ENCODE measurements at places on chromosomes 11 and 22. TPM values are rescaled to one million over a fixed set of nuclear protein-coding genes. Genes with fewer than 3 reads are reported as not detected.

The POU2F3 gene
- 0.26 TPM for total RNA-seq

The YPEL4 gene
- total RNA-seq: 0.26 TPM

The SMIM35 gene
- not detected for total RNA-seq

The GSTT2B gene
- total RNA-seq: 8.3 TPM

- H3K27ac ChIP-seq: no peak overlapping the region
- H3K4me3 ChIP-seq: no peak overlapping the region
- no peaks in the 10 kb centered on the region for H3K36me3 ChIP-seq
- no peak for DNase-seq
- H3K4me1 ChIP-seq: no peaks in the 10 kb centered on the region
- H3K27me3 ChIP-seq: no peaks in the 10 kb centered on the region
Observed at GRCh38 chr11:86418917-86419316, 44.2 kb downstream of the CCDC81 start.

- H3K27me3 ChIP-seq: no peaks in the 10 kb centered on the region
- H3K4me1 ChIP-seq: no peaks in the 10 kb centered on the region
- H3K27ac ChIP-seq: no peak overlapping the region
- H3K36me3 ChIP-seq: no peaks in the 10 kb centered on the region
Observed at GRCh38 chr11:134652586-134653255, 240.7 kb upstream of the B3GAT1 start.

DNA sequence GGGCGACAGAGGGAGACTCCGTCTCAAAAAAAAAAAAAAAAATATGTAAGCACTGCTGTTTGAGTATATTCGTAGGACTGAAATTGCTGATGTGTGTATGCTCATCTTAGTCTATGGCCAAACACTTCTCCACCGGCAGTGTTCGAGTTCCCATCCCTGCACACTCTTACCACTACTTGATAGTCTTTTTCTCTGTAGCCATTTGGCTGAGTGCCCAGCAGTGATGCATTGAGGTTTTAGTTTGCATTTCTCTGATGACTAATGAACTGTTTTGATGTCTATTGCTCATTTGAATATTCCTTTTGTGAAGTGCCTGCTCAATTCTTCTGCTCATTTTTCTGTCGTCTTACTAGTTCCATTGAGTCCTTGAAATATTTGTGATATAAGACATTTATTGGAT, 1.9 kb downstream of the TIRAP start:
- H3K27me3 ChIP-seq: no peaks in the 10 kb centered on the region
- H3K27ac ChIP-seq: no peak overlapping the region
- H3K36me3 ChIP-seq: no peaks in the 10 kb centered on the region
- H3K4me3 ChIP-seq: no peak overlapping the region
- peaks cover 26% of the 10 kb centered on the region for H3K4me1 ChIP-seq

DNA sequence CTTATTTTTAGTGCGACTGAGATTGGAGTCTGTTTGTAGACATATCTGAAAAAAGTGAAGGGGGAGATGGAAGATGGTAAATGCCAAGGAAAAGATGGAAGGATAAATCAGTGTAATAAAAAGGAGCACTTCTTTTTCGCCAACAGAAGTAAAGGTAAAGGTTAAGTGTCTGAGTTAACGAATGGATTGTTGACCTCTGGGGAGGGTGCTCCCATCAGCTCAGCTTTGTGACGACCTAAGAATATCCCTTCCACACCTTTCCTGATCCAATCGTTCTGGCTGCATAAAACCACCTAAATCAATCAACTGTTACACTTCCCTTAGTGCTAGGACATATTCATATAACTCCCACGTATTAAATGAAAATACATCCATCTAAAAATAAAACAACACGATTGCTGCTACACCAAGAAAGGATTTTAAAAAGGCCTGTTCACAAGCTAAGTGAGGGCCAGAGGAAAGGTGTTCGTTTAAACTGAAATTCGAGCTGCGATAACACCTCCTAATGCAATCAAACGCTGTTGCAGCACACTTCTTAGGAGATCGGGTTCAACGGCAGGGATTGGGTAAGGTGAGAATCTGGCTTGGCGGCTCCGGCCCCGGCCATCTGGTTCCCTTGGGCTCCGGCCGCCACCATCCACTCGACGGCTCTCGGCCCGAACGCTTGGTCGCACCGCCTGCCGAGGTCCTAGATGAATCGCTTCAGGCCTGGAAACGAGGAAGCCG, 658 bp downstream of the C11orf71 start:
- H3K4me1 ChIP-seq: peaks cover 31% of the 10 kb centered on the region
- peak overlapping the region; percentile 18 for H3K4me3 ChIP-seq
- peak overlapping the region; percentile 98 for H3K27ac ChIP-seq
- peak; percentile 81 for DNase-seq
- H3K36me3 ChIP-seq: no peaks in the 10 kb centered on the region

GRCh38 chr11:109383306-109383705, 38.7 kb upstream of the C11orf87 start:
- H3K27ac ChIP-seq: no peak overlapping the region
- H3K27me3 ChIP-seq: no peaks in the 10 kb centered on the region
- no peak for DNase-seq
- H3K4me3 ChIP-seq: no peak overlapping the region

DNA sequence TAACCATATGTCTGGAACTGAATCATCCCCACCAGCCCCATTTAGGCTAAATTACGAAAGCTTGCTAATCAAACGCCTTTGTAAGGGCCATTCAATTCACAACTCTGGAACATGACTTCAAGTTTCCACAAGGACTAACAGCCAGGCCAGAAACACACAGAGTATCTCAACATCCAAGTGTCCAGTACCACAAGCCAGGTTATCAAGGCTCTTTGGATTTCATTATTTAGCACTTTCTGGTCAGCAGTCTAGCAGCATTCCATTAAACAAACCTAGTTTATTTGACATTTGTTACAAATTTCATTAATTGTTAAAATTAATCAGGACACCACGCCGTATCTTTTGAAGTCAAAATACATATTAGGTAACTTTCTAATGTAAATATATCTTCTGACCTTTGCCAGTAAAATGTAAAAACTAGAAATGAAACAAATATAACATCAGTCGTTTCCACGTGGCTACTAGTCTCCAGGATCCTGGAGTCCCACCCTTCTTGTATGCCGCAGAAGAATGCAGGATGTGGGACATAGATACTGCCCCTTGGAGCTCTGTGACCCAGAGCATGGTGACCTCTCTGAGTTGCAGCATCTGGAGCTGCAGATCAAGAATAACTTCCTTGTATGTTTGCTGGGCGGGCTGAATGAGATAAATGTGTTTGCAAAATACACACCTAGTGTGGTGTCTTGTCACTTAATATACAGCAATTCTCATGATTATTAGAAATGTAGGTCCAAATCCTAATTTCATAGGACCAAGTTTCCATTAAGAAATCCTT, 64.7 kb downstream of the MPPED2 start:
- peaks cover 8% of the 10 kb centered on the region for H3K4me1 ChIP-seq
- H3K4me3 ChIP-seq: no peak overlapping the region
- H3K36me3 ChIP-seq: no peaks in the 10 kb centered on the region
- no peak for DNase-seq
- no peak overlapping the region for H3K27ac ChIP-seq
- H3K27me3 ChIP-seq: no peaks in the 10 kb centered on the region

GRCh38 chr11:27370374-27370773, 7.4 kb upstream of the CCDC34 start:
- DNase-seq: no peak
- H3K36me3 ChIP-seq: no peaks in the 10 kb centered on the region
- H3K27me3 ChIP-seq: no peaks in the 10 kb centered on the region
- peaks cover 71% of the 10 kb centered on the region for H3K4me1 ChIP-seq
- no peak overlapping the region for H3K4me3 ChIP-seq
- no peak overlapping the region for H3K27ac ChIP-seq

DNA sequence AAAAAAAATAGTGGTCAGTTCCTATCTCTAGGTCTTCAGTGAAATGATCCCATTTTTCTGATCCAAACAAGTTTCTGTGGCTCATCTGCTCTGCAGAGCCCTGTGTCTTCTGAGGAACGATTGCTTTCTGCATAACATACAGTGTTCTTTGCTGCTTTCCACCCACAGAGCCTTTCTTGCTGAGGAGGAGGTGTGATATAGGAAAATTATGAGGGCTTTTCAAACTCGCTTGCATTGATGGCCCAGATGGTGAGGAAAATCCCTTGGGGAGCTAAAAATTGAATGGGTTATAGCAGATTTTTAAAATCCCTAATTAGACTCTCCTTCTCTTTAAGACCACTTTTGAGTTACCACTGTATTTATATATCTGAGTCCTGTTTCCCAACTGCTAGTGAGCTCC, 31.3 kb downstream of the JAM3 start:
- DNase-seq: no peak
- H3K27me3 ChIP-seq: no peaks in the 10 kb centered on the region
- no peaks in the 10 kb centered on the region for H3K36me3 ChIP-seq
- H3K4me1 ChIP-seq: no peaks in the 10 kb centered on the region

GRCh38 chr11:33689085-33689484, 11.5 kb downstream of the C11orf91 start:
- peak overlapping the region; percentile 88 for H3K27ac ChIP-seq
- no peak overlapping the region for H3K4me3 ChIP-seq
- peaks cover 47% of the 10 kb centered on the region for H3K4me1 ChIP-seq
- no peaks in the 10 kb centered on the region for H3K27me3 ChIP-seq
- H3K36me3 ChIP-seq: no peaks in the 10 kb centered on the region

DNA sequence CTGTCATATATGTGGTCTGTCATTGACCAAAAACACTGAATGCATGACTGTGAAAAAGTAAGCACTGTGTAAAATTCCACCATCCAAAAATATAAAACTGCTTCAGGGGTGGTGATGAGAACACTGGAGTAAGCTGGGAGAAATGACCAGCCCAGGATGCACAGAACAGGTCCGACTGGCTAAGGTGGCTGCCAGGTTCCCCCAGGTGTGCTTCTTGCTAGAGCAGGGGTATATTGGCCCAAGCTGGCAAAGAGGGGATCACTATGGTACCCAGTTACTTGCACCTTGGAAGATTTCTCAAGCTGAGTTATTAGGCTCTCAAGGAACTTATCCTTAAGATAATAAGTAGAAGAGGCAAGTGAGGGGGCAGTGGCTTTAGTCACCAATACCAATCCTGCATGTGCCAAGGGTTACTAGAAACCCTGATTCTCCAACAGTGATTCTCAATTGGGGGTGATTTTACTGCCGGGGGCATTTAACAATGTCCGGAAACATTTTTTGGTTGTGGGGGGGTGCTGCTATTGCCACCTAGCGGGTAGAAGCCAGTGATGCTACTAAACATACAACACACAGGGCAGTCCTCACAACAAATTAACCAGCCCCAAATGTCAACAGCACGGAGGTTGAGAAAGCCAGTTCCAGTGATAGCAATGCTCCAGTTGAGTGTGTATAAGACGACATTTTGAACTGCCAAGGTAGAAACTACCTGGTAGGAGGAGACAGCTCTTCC, 15.7 kb downstream of the SNU13 start:
- no peak for DNase-seq
- no peak overlapping the region for H3K4me3 ChIP-seq
- H3K27me3 ChIP-seq: no peaks in the 10 kb centered on the region

DNA sequence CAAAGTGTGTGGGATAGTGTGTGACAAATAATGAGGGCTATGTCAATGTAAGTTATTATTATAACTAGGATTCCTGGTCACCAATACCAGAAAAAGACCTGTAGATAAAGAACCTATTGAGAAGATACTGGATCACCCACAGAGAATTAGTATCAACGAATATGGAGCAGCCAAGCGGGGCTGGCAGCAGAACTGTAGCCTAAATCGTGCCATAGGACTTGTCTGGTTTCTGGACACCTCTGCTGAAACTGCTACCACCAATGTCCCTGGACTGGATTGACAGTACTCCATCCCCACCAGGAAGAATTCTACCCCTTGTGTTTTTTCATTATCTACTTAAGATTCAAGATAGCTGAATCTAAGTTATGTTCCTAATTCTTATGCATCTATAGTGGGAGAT, 30.3 kb upstream of the PAX6 start:
- H3K4me3 ChIP-seq: no peak overlapping the region
- no peak overlapping the region for H3K27ac ChIP-seq
- no peaks in the 10 kb centered on the region for H3K4me1 ChIP-seq

DNA sequence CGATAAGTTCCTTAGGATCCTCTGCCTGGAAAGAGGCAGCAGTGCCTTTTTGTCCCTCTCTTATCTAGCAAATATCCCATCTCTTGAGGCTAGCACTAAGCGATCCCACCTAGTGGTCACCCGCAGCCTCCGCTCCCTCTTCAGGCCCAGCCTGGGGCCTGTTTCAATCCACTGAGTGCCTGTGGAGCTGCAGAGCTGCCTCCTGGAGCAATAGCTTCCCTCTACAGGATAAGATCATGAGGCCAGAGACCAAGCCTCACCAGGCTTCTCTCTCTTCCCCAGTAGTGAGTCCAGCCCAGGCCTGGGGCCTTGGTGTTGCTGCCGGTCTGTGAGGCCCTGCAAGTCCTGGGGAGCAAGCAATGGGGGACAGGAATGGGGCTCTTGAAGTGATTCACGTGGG, 65.8 kb downstream of the SLC22A12 start:
- H3K27me3 ChIP-seq: no peaks in the 10 kb centered on the region
- H3K4me1 ChIP-seq: no peaks in the 10 kb centered on the region
- H3K36me3 ChIP-seq: no peaks in the 10 kb centered on the region

DNA sequence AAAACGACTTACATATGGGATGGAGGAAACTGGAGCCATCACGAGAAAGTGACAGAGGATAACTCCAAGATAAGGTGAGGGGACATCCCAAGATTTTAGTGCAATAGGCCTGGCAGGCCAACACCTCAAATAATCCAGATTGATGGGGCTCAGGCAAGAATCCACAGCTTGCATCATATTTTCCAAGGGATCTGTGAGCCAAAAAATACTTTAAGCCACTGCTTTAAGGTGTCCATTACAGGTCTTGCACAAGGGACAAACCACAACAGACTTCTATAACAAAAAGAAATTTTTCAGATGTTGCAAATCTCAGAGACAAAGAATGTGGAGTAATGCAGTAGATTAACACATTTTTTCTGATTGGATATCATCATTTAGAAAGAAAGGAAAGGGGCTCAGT, 45.6 kb downstream of the DENND5A start:
- H3K4me1 ChIP-seq: no peaks in the 10 kb centered on the region
- H3K4me3 ChIP-seq: no peak overlapping the region
- no peaks in the 10 kb centered on the region for H3K27me3 ChIP-seq

GRCh38 chr11:40178470-40178869, 1281.0 kb downstream of the LRRC4C start:
- H3K4me3 ChIP-seq: no peak overlapping the region
- no peak overlapping the region for H3K27ac ChIP-seq
- H3K4me1 ChIP-seq: no peaks in the 10 kb centered on the region
- no peaks in the 10 kb centered on the region for H3K36me3 ChIP-seq

DNA sequence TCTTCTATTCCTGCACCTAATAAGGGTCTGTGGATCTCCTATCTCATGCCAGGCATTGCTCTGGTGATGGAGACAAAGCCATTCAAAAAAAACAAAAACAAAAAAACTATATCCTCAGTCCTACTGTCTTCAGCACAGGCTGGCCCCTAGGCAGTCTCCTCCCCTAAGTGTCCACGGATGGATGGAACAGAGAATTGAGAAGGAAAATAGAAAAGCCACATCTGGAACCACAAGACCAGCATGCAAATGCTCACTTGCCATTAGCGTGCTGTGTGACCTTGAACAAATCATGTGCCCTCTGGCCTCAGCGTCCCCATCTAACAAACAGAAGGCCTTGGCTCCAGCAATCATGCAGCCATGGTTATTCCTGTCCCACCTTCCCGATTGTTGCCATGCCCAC, 32.7 kb upstream of the CD82 start:
- H3K27me3 ChIP-seq: no peaks in the 10 kb centered on the region
- no peak overlapping the region for H3K27ac ChIP-seq

GRCh38 chr22:50115693-50116092, 25.9 kb downstream of the MOV10L1 start:
- H3K4me1 ChIP-seq: no peaks in the 10 kb centered on the region
- DNase-seq: no peak
- H3K36me3 ChIP-seq: no peaks in the 10 kb centered on the region
- H3K27ac ChIP-seq: no peak overlapping the region

- no peaks in the 10 kb centered on the region for H3K4me1 ChIP-seq
- H3K4me3 ChIP-seq: no peak overlapping the region
- H3K36me3 ChIP-seq: no peaks in the 10 kb centered on the region
- no peak for DNase-seq
- H3K27me3 ChIP-seq: no peaks in the 10 kb centered on the region
Observed at GRCh38 chr11:113179181-113179704, 135.1 kb upstream of the TTC12 start.

All from body of pancreas (tissue), 4 donors.